ENCODE measurements at places on chromosomes 4 and X. TPM values are rescaled to one million over a fixed set of nuclear protein-coding genes. Genes with fewer than 3 reads are reported as not detected.

- no peak for DNase-seq
- no peak overlapping the region for H3K4me3 ChIP-seq
- no peak overlapping the region for H3K27ac ChIP-seq
- H3K4me1 ChIP-seq: no peaks in the 10 kb centered on the region
These were observed 47.9 kb downstream of the PTCHD1 start for GRCh38 chrX:23382572-23382971.

DNA sequence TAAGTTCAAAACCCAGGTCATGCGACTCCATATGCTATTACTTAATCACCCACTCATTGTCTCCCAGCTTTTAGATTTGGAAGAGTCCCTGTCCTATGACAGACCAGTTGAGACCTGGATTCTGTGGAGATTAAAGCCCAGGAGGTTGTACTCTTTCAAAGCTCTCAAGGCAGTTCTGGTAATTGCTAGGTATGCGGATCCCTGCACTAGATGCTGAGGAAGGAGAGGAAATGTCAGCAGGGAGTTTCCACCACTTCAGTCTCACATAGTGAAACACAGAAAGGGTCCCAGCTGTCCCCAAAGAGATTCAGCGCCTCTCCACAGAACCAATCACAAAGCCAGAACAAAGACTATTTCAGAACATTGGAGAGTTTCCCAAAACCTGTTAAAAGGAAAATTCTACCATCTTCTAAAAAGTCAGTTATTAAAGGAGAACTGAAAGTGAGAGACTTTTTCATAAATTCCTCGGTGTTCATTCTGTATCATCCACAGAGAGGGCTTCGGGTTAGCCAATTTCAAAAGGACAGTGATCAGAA lies 53.4 kb downstream of the IRF2 start:
- H3K27ac ChIP-seq: no peak overlapping the region
- no peaks in the 10 kb centered on the region for H3K4me1 ChIP-seq
- no peak for DNase-seq

DNA sequence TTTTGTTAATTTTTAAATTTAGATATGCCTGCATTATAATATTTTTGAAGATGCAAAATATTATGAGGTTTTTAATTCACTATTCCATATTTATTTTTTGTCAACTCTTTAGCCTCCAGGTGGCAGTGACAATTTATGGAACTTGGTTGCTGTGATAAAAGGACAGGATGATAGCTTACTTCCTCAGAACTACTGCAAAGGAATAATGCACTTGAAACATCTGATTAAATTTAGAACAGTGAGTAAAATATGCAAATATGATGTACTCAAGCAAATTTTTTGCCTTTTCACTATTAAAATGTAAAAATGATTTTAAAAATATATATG lies 45.1 kb downstream of the SPATA4 start:
- no peak overlapping the region for H3K27ac ChIP-seq
- H3K4me1 ChIP-seq: no peaks in the 10 kb centered on the region
- H3K36me3 ChIP-seq: no peaks in the 10 kb centered on the region

DNA sequence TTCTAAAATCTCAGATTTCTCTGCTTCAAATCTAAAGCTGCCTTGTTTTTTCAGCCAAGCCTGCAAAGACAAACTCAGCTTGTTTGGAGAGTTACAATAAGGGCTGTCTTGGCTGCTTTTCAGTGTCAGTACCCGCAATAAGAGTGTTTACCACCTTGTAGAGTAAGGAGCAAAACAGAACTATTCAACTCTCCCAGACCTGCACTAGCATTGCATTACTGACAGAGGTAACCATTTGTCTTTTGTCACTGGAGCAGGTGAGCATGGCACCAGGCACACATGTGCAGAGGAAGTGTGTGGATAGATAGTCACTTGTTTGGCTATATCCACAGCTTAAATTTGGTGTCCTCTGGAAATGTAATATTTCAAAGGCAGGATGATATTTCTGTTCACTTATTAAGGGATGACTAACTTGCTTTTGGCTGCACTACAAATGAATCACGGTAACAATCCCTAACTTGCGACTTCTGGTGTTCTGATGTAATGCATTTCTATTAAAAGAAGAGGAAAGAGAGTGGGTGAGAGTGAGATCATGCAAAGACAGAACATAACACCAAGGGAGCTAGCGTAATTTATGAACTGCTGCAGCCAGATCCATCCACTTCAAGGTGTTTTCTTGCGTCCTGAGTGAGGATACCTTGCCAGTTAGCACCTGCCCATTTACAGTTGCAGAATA lies 38.6 kb downstream of the PTCHD1 start:
- no peak overlapping the region for H3K4me3 ChIP-seq
- no peak overlapping the region for H3K27ac ChIP-seq
- H3K4me1 ChIP-seq: no peaks in the 10 kb centered on the region
- DNase-seq: no peak

DNA sequence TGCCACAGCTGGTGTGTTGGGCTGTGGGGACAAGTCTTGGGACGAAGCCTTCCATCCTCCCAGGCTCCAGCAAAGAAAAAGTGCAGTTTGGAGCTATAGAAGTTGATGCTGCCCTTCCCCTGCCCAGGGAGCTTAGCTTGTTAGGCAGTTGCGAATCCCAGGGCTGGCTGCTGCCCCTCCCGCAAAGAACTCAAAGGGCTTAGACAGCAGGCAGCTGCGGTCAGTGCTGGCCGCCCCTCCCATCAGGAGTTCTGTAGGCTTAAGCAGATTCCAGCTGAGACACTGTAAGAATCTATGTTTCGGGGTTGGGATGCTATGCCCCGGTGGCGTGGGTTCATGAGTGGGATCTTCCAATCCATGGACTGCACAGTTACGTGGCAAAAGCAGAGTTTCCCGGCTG lies 956.7 kb downstream of the GLUD2 start:
- H3K36me3 ChIP-seq: no peaks in the 10 kb centered on the region
- no peak for DNase-seq
- no peaks in the 10 kb centered on the region for H3K27me3 ChIP-seq
- no peaks in the 10 kb centered on the region for H3K4me1 ChIP-seq

- H3K27ac ChIP-seq: no peak overlapping the region
- no peak overlapping the region for H3K4me3 ChIP-seq
- no peaks in the 10 kb centered on the region for H3K27me3 ChIP-seq
- H3K36me3 ChIP-seq: no peaks in the 10 kb centered on the region
These were observed 880.8 kb downstream of the TECRL start for GRCh38 chr4:63528256-63528991.

DNA sequence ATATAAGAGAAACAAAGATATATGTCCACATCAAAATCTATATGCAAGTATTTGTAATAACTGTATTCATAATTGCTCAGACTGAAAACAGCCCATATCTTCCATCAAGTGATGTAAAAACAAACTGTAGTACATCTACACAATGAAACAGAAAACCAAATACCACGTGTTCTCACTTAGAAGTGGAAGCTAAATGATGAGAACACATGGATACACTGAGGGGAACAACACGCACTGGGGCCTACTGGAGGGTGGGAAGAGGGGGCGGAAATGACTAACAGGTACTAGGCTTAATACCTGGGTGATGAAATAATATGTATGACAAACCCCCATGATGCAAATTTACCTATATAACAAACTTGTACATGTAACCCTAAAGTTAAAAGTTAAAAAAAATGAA lies 42.7 kb downstream of the UBA6 start:
- no peak overlapping the region for H3K27ac ChIP-seq
- no peaks in the 10 kb centered on the region for H3K36me3 ChIP-seq
- H3K27me3 ChIP-seq: no peaks in the 10 kb centered on the region
- H3K4me3 ChIP-seq: no peak overlapping the region
- no peak for DNase-seq
- H3K4me1 ChIP-seq: no peaks in the 10 kb centered on the region

- no peak overlapping the region for H3K27ac ChIP-seq
- peaks cover 19% of the 10 kb centered on the region for H3K27me3 ChIP-seq
- peaks cover 14% of the 10 kb centered on the region for H3K4me1 ChIP-seq
- H3K36me3 ChIP-seq: no peaks in the 10 kb centered on the region
- DNase-seq: no peak
These were observed 21.1 kb downstream of the RBM10 start for GRCh38 chrX:47166126-47166525.

DNA sequence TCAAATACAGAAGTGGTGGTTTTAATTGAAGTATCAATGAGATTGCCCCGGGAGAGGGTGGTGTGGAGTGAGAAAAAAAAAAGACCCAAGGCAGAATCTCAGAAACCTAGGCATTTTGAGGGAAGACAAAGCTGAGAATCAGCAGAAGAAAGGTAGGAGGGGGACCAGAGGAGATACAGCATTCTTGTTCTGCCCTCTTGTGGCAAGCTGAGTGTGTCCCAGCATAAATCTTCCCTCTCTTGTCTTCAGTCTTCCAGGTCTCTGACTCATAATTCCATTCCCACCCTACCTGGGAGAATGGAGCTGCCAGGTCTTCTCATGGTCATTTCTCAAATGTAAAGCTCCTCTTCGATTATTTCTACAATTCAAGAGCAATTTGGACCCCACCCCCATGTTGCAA lies 32.7 kb upstream of the MAGED1 start:
- DNase-seq: no peak
- H3K27me3 ChIP-seq: no peaks in the 10 kb centered on the region
- H3K4me1 ChIP-seq: no peaks in the 10 kb centered on the region
- H3K27ac ChIP-seq: no peak overlapping the region
- no peak overlapping the region for H3K4me3 ChIP-seq

DNA sequence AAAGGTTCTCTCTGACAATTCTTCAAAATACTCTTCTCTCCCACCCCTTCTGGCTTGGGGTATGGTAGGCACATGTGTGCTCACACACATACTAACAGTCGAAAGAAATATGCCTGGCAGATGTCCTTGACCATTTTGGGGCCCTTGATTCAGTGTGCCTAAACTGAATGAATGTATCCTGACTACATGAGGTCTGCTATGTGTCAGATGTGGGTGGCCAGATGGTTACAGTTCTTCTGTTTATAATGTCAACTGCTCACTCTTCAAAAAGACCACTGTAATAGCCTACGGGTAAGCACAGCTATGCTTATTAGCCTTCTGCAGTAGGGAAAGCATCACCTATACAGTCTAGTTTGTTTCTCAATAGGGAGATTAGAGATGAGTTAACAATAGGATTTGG lies 63.7 kb upstream of the VEGFC start:
- H3K4me1 ChIP-seq: no peaks in the 10 kb centered on the region
- no peak overlapping the region for H3K4me3 ChIP-seq
- no peaks in the 10 kb centered on the region for H3K27me3 ChIP-seq
- DNase-seq: no peak
- no peak overlapping the region for H3K27ac ChIP-seq
- H3K36me3 ChIP-seq: no peaks in the 10 kb centered on the region

- no peak overlapping the region for H3K4me3 ChIP-seq
- DNase-seq: no peak
- H3K27me3 ChIP-seq: no peaks in the 10 kb centered on the region
- H3K36me3 ChIP-seq: no peaks in the 10 kb centered on the region
- no peak overlapping the region for H3K27ac ChIP-seq
These were observed 36.4 kb downstream of the TMEM150C start for GRCh38 chr4:82525307-82525911.

DNA sequence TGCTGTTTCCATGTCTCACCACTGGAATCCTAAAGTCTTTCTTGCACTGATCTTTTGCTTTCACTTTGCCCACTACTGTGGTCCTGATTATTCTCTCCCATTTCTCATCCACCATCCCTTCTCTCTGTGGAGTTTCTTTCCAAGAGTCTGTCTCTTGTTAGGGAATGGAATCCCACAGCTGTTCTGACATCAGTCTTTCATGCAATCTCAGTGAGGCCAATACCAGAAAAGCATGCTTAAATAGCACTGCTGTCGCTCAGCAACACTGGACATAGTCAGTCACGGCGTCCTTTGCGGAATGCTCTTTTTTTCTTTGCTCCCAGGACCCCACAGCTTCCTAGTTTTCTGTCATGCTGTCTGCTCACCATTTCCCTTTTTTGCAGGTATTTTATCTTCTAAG lies 20.1 kb downstream of the SLITRK4 start:
- H3K36me3 ChIP-seq: no peaks in the 10 kb centered on the region
- no peaks in the 10 kb centered on the region for H3K4me1 ChIP-seq
- H3K4me3 ChIP-seq: no peak overlapping the region

Gene MXRA5
- total RNA-seq: 0.67 TPM

Gene TLR7
- 0.40 TPM for total RNA-seq

Gene MAGEA12
- total RNA-seq: not detected

Gene UGT2A1
- not detected for total RNA-seq

Gene GJB1
- total RNA-seq: not detected

Gene ANXA3
- 33.5 TPM for total RNA-seq

Gene TMEM271
- total RNA-seq: not detected

Gene UCHL1
- 12.9 TPM for total RNA-seq

All from heart right ventricle (tissue), 16 donors.